GM23248 (cell line): ENCODE measurements at places on chromosomes 11 and 22.

DNA sequence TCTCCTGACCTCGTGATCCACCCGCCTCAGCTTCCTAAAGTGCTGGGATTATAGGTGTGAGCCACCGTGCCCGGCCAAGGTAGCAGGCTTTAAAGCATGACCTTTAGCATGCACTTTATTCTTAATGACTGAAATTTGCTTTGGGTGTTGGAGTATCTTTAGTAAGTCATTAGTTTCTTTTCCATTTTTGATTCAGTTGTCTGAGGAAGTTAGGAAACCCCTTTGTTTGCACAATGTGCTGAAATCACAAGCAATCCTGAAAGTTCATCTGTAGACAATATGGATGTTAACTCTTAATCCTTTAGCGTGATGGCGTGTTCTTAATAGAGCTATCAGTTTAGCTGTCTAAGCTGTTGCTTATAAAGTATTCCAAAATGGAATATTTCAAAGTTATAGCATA lies 16.8 kb downstream of the SDHD start:
- DNase-seq: no peak

DNA sequence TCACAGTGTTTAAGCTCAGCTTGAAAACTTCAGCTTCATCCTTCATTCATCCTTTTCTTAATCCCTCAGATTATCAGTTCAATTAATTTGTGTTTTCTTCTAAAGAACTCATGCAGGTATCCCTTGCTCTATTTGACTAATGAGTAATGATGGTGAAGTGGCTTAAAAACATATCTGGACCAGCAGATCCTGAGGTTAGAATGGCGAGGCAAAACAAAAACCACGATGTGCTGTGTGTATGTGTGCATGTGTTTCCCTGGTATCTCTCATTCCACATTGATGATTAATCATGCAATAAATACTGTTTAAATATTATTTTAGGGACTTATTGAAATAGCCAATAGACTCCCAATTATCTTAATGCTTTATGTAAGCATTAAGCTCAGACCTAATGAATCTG lies 437.0 kb downstream of the DYNC2H1 start:
- DNase-seq: peak; percentile 29

DNA sequence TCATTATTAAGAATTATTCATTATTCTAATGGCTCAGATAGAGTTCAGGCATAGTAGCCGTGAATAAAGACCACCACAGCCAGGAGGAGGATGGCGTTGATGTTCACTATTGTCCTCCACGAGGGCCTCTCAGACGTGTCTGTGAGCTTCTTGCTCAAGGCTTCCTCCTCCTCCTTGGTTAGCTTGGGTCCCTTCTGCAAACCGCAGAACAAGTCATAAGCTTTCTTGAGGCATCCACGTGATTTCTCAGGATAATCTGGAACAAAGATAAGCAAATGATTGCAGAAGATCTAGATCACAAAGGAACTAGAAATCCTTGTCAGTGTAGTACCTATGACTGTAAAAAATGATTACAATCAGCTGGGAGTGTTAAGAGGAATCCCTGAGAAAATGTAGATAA lies 13.6 kb upstream of the RFPL2 start:
- no peak for DNase-seq

GRCh38 chr11:10488121-10488933 lies 33.3 kb downstream of the AMPD3 start:
- DNase-seq: no peak

GRCh38 chr11:102546923-102547471 lies 16.4 kb upstream of the MMP7 start:
- DNase-seq: no peak

GRCh38 chr22:49954991-49955580 lies 5.5 kb upstream of the PIM3 start:
- DNase-seq: no peak

GRCh38 chr11:131809203-131809918 lies 438.9 kb downstream of the NTM start:
- peak; percentile 48 for DNase-seq

DNA sequence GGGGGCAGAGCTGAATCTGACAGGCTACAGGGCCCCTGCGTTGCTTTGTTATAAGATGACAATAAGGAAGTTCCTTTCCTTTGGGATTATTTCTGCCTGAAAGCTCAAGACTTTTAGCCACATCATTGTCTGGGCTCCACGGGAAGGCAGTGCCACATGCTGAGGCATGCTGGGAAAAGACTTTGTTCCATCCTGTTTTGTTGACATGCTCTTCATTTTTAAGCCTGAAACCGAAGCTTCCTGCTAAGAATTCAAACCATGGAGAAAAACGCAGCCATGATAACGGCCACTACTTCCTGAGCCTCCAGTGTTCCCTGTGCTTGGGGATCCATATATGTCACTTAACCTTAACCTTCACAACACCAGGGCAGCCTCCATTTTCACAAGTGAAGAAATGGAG lies 5.5 kb upstream of the TCF20 start:
- DNase-seq: no peak

DNA sequence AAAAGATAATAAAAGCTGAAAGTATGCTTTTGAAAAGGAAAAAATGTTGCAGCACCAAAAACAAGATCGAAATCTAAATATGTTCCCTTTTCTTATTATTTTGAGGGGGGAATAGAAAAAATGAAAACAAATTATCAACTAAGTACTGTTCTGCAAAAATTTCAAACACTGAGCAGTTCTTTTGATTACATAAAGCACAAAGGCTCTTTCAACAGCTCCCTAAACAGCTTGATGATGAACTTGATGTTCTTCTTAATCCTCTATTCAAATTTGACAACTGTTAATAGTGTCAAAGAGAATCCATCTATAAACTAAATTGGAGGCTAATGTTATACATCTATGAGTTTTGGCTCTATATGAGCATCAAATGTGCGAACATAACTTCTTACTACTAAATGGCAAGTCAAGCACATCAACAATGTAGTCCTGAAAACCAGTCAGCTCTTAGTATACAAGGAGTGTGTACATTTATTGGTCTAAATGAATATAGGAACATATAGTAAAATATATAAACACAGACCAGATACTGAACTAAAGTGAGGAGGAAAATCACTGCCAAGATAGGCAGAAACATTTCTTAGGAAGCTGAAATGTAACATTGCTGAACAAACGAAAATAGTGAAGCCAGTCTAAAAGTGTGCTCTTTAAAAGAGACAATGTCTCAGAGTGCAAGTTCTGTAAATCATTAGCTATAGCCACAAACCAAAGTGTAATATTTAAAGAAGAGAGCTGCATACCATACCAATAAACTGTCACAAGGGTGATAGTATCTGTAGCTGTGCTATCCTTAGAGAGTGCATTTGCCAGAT lies 94.3 kb downstream of the SOX6 start:
- DNase-seq: no peak

GRCh38 chr22:39309364-39309861 lies 10.0 kb downstream of the RPL3 start:
- DNase-seq: peak; percentile 61

GRCh38 chr22:37599153-37599552 lies 9.5 kb upstream of the GGA1 start:
- no peak for DNase-seq

DNA sequence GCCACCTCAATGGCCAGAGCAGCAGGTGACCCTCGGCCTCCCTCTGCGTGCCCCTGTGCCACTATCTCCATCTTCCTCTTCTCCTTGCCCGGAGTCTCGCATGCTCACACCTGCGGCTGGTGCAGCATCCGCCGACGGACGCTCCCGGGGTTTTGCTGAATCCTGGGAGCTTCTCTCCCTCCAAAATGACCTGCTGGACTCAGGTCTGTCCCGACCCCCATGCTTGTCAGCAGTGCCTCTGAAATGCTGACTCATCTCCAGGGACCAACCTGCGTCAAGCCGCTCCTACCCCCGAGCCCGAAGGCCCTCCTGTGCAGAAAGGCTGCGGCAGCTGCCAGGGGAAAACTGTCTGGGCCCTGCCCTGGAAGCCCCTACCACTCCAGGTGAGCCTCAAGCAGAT lies 58.4 kb downstream of the CELSR1 start:
- no peak for DNase-seq

GRCh38 chr11:36783808-36784207 lies 185.8 kb upstream of the RAG2 start:
- no peak for DNase-seq

DNA sequence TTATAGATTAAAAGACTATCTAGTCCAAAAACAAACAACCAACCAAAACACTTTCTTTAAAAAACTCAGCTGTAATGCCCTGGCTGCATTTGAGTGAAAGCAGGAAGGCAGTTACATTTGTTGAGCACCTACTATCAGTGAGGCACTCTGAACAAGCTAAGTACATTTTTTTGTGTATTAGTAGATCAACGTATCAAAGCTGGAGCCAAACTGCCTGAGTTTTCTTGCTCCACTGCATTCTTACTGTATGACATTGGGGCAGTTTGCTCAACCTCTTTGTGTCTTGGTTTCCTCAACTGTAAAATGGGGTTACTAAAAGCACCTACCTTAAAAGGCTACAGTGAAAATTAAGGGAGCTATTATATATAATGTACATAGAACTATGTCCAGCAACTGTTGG lies 22.0 kb downstream of the COA4 start:
- DNase-seq: peak; percentile 73

- no peak for DNase-seq
Measured at GRCh38 chr11:65868076-65868667, 4.4 kb downstream of the EFEMP2 start.

DNA sequence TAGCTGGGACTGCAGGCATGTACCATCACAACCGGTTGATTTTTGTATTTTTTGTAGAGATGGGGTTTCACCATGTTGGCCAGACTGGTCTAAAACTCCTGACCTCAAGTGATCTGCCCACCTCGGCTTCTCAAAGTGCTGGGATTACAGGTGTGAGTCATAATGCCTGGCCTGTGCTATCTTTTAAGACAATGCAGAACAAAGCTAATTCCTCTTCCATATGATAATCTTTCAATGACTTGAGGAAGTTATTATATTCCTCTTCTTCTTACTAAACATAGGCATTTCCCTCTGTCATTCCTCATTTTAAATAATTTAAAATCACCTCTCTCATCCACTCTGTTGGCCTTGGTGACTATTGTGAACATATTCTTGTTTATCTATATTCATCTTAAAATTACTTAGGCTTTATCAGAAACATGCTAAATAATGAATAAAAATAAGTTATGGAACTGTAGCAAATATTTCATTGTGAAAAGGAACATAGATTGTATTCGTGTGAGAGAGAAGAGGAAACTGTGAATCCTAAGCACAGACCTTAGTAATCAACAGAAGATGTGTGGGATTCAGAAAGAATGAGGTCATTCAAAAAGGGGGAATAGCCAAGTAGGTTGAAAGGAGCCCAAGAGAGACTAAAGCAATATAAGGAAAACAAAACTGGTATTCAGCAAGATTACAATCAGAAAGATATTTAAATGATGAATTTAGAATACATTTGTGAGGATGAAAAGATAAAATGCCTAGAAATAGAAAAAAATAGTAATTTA lies 269.4 kb downstream of the TTC28 start:
- DNase-seq: peak; percentile 80

DNA sequence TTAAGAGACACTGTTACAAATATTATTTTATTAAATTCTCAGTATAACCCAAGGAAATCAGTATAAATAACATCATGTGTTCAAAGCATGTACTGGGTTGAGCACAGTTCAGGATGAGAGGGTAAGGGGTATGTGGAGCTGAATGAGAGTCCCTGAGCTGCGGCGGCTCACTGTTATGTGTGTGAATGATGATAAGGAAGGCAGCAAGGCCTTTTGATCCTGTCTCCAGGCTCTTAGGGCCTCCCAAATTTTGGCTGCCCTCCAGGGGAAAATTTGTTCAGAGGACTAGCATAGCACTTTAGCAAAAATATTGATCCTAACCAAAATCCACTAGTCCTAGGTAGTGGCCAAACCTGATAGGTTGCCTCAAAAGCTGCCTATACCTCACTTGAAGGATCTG lies 86.1 kb upstream of the SPON1 start:
- no peak for DNase-seq

DNA sequence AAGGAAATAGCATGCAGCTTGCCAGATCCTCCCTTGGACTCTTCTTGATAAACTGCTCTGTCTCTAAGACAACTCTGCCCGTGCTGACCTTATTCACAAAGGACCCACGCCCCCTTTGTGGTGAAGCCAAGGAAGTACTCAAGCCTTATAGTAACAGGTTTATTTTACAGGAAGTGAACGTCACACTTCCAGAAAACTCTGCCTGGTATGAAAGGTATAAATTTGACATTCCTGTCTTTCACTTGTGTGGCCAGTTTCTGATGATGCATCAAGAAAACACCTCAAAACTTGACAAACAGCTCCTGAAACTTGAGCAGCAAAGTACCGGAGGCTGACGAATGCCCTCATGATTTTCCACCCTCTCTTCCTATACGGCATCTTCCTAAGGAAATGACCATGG lies 12.5 kb upstream of the PELI3 start:
- no peak for DNase-seq

DNA sequence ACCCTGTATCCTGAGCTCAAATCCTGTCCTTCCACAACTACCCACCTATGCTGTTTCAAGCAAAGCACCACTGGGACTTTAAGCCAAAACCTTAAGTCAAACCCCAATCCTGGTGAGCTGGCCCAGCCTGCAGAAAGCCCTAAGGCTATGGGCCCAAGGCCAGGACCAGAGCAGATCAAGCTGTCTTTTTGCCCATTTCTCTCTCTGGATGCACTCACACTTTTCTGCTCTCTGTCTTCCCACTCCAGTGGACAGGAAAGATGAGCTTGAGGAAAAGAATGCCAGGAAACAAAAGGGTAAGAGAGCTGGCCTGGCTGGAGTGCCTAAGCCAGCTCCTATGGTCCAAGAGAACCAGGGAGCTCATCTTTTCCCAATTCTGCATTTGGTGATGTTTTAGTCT lies 284.3 kb upstream of the ISX start:
- no peak for DNase-seq
